Caco-2 (cell line): ENCODE measurements at places on chromosomes 5 and 9. TPM values are rescaled to one million over a fixed set of nuclear protein-coding genes. Genes with fewer than 3 reads are reported as not detected.

FAM151B gene
- total RNA-seq = 2.4 TPM in 2 replicates

PCDHGA10 gene
- 2.9 and 3.6 TPM in 2 replicates for total RNA-seq

SIGMAR1 gene
- 102 and 103 TPM in 2 replicates for total RNA-seq

ACTBL2 gene
- total RNA-seq = not detected in 2 replicates

PCDHGA4 gene
- total RNA-seq = 0.49 and 0.54 TPM in 2 replicates

IL17B gene
- total RNA-seq = not detected in 2 replicates

CDKN2B gene
- total RNA-seq = 7.6 and 8.2 TPM in 2 replicates

BDP1 gene
- total RNA-seq = 27.5 and 30.5 TPM in 2 replicates

IRX4 gene
- total RNA-seq = 0.14 TPM in 1 of 2 replicates, not detected in the other

ZNF474 gene
- not detected in 2 replicates for total RNA-seq

CDH18 gene
- 0.32 and 0.86 TPM in 2 replicates for total RNA-seq

ECM2 gene
- not detected in 2 replicates for total RNA-seq

ARID3C gene
- not detected in 2 replicates for total RNA-seq

MEIKIN gene
- total RNA-seq = not detected in 2 replicates
